ENCODE measurements at places on chromosomes 5 and 9.

GRCh38 chr9:98365227-98365669 lies 109.8 kb upstream of the TBC1D2 start:
- DNase-seq, result no peak

- DNase-seq, result no peak
Observed at GRCh38 chr5:158565017-158565789, 534.5 kb downstream of the EBF1 start.

- no peak for DNase-seq
Observed at GRCh38 chr5:126998895-126999570, 31.3 kb downstream of the MARCHF3 start.

GRCh38 chr5:148443241-148443640 lies 59.5 kb downstream of the FBXO38 start:
- no peak for DNase-seq

- peak; percentile 76 for DNase-seq
Observed at GRCh38 chr9:127832248-127832647, 22.2 kb downstream of the ENG start.

GRCh38 chr5:168313596-168314204 lies 22.3 kb downstream of the WWC1 start:
- no peak for DNase-seq

- no peak for DNase-seq
Observed at GRCh38 chr5:9239071-9239470, 306.8 kb downstream of the SEMA5A start.

GRCh38 chr9:124217836-124218437 lies 39.8 kb upstream of the NEK6 start:
- DNase-seq, result no peak

GRCh38 chr9:87227456-87227855 lies 270.2 kb upstream of the DAPK1 start:
- no peak for DNase-seq

- peak; percentile 44 for DNase-seq
Observed at GRCh38 chr5:16548115-16548514, 68.7 kb downstream of the RETREG1 start.

GRCh38 chr9:80552931-80553330 lies 981.2 kb downstream of the TLE4 start:
- DNase-seq, result no peak

DNA sequence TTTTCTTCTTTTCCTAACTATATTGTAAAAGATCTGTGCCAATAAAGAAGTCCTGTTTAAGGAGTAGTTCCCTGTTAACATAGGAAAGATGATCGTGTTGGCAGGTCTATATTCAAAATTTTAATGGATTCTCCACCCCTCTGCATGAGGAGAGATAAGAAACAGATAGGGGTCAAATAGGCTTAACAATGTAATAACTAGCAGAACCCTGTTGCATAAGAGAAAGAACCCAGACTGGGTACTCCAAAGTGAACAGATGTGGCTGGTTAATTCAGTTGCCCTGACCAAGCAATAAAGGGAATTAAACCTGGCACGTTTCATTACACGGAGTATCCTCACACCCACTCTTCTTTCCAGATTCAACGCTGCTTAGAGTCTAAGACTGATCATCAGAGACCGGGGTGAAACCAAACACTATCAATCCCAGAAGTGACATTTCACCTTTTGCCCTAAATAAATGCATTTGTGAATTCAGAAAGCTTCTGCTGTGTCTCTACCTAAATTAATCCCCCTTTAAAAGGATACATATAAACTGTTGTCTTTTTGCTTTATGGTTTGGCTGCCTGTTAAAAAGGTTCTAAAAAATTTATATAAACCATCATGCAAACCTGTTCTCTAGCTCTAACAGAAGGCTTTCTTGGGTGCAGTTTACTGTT lies 1276.9 kb upstream of the WWC1 start:
- no peak for DNase-seq

- no peak for DNase-seq
Observed at GRCh38 chr9:29416204-29416603, 1842.9 kb upstream of the C9orf72 start.

DNA sequence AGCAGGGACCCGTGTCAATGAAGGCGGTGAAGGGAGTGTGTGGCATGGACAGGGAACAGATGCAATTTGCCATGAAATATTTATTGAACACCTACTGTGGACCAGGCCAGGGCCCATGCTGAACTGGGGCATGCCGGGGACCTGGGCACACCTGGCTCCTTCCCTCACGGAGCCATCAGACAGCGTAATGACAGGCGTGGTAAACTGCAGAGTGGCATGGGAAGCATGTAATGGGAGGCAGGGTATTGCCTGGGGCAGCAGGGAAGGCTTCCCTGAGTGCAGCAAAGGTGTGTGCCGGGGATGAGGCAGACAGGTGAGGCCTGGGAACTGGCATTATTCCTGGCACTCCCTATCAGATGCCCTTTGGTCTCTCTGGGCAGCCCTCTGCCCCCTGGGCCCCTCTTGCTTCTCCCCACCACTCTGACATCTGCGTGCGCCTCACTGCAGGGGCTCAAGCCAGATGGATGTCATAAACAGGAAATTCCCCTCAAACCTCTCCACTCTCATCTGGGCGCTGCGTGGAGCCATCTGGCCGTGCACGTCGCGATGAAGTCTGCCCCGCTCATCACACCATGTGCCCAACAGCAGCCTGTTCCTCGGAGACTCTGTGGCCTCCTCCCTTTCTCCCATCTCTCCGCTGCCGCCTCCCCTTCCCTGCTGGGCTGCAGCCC lies 67.6 kb downstream of the HMCN2 start:
- DNase-seq, result no peak

- no peak for DNase-seq
Observed at GRCh38 chr5:103092676-103093075, 27.3 kb downstream of the GIN1 start.

DNA sequence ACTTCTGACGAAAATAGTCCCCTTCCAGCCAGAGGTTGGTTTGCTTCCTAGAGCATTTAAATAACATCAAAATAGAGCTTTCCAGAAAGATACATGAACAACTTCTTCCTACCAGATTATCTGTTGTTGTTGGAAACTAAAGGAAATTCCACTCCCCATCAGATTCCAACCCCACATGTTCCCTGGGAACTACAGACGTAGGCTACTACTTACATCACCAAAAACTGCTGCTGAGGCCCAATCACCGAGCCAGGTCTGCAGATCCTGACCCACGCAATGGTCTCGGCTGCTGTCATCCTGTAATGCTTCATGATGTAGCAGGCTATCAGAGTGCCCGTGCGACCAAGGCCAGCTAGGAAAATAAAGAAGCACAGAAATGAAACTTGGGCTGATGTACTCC lies 73.4 kb downstream of the HABP4 start:
- peak; percentile 22 for DNase-seq

DNA sequence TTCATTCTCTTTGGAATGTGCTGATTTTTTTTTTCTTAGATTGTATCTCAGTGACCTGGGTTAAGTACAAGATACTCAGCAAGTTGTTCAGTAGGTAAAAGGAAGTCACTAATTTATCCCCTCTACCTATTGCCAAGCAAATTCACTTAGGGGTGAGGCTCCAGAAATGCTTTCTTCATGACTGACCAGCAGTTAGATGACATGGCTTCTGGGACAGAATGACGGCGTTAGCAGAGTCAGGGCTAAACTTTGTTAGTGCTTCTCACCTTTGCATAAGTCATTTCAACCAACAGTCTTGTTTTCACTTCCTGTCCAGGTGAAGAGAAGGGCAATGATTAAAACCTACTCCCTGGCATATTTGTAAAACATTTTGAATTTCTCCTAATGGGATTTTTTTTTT lies 20.2 kb upstream of the MTAP start:
- no peak for DNase-seq

GRCh38 chr5:158013939-158014338 lies 155.0 kb upstream of the CLINT1 start:
- DNase-seq, result peak; percentile 1

DNA sequence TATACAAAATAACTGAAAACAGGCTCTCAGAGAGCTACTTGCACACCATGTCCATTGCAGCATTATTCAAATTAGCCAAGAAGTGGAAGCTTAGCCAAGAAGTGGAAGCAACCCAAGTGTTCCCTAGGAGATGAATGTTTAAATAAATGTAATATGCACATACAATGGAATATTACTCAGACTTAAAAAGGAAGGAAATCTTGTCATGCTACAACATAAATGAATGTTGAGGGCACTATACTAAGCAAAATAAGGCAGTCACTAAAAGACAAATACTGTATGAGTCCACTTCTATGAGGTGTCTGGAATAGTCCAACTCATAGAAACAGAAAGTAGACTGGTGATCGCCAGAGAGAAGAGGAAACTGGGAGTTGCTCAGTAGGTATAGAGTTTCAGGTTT lies 438.1 kb downstream of the MAT2B start:
- no peak for DNase-seq

DNA sequence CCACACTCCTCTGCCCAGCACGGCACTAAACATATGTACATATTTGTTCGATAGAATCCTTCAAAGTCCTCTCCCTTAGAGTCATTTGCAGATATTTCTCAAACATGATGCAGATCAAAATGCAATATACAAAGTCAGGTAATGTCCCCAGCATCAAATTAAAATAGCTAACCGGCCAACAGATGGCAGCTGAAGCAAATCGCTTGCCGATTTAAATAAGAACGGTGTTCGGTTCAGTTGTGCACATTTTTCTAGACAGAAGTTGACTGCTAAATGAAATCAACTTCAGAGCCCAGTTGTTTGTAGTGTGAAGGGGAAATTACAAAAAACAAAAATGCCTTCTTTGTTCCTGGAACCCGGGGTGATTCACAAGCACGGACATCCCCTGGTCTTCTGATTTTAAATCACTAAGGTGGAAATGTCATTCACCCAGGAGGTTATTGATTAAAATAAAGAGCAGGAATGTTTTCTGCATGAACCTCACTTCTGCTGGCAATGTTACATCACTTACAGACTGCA lies 219.2 kb downstream of the EBF1 start:
- DNase-seq, result no peak

- no peak for DNase-seq
Observed at GRCh38 chr5:77637998-77638762, at the start of gene OTP. TSS of gene OTP (minus strand) at chr5:77638713. CDS start at chr5:77638549, 164 bp downstream.
